ENCODE measurements at places on chromosomes 7 and 10.

GRCh38 chr10:2861632-2862210, 205.6 kb upstream of the PFKP start:
- DNase-seq, result no peak

GRCh38 chr10:98673171-98673782, 226.5 kb upstream of the HPS1 start:
- no peak for DNase-seq

DNA sequence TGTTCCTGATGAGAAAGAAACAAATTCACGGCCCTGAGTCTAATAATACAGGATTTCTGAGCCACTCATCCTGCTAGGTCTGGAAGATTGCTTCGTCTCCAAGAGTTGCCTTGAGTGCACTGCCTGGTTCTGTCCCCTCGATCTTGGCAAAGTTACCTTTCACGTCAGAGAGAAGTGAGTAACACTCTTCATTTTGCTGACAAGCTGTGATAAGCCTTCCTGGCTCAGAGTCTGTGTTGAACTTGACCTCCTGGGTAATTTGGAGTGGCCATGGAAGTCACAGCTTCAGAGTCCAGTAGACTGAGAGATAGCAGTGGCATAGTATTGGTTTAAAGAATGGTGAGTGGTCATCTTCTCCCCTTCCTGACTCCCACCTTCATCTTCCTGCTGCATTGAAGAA, 64.7 kb upstream of the LRGUK start:
- DNase-seq, result no peak

GRCh38 chr7:142111499-142111898, at the start of gene MGAM2:
Gene MGAM2 (plus strand): TSS chr7:142111718. CDS start chr7:142116874, 5,156 bp downstream.
- DNase-seq, result no peak

GRCh38 chr7:78607099-78607498, 808.5 kb downstream of the PHTF2 start:
- peak; percentile 13 for DNase-seq

DNA sequence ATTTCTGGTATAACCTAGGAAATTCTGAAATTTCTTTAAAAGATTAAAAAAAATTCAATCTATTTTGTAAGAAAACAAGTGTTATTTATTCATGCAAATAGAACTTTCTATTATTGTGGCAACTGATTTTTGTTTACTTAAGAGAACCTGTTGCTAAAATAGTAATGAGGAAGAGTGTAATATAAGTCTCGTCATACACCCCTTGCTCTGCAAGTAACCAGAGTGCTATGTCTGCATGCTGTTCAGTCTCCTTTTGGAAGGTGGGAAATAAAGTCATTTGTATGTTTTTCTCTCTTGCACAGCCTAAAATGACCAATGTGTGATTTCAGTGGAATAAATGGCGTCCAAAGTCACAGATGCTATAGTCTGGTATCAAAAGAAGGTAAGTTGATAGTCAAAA, 41.3 kb downstream of the PHTF2 start:
- no peak for DNase-seq

GRCh38 chr7:148461392-148462179, 129.0 kb upstream of the C7orf33 start:
- DNase-seq, result no peak

DNA sequence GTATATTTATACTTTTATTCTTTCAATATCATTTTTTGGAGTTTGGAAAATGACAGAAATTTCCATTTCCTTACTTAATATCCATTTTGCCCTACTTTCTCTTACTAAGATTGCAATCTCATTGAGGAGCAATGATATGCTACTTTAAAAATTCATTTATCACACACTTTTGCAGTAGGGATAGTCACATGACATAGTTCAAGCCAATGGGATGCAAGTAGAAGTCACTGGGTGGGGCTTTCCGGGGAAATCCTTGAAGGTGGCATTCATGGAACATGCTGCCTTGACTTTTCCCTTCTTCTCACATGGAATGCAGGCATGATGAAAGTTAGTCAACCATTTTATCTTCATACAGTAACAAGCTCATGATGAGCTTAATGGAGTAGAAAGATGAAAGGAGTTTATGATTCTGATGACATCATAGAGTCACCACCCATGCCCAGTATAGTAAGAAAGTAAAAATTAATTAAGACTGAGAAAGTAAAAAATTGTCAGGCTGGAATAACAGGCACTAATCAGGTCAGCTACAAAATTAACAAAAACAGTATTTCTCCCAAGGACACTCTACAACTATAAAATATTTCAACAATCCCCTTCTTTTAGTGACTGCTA, 33.4 kb downstream of the IQUB start:
- no peak for DNase-seq
